ENCODE measurements at places on chromosomes 2 and 18.
A peak's percentile ranks its signal among the peaks of the same experiment; 100 is the strongest.

- DNase-seq: no peak
These were observed 85.1 kb upstream of the TTC39C start for GRCh38 chr18:23929362-23929930.

DNA sequence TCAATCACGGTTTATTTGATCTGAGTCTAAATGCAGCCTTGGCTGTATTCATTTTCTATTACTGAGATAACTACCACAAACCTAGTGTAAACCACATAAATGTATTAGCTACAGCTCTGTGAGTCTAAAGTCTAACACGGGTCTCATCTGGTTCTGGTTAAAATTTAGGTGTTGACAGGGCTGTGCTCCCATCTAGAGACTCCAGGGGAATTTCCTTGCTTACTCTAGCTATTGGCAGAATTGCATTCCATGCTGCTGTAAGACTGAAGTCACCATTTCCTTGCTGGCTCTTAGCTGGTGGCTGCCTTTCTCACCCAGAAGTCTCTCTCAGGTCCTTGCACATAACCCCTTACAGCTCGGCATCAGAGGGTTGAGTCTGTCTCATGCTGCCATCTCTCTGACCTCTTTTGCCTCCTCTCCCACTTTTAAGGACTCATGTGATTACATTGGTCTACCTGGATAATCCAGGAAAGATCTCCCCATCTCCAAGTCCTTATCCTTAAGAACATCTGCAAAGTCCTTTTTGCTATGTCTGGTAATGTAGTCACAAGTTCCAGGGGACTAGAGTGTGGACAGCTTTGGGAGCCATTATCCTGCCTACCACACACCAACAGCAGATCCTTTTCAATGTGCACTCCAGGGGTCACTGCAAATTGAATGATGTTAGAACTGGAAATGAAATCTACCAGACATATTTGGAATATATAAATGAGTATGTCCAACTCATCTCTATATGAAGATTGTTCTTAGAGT lies 207.0 kb upstream of the AGAP1 start:
- no peak for DNase-seq

DNA sequence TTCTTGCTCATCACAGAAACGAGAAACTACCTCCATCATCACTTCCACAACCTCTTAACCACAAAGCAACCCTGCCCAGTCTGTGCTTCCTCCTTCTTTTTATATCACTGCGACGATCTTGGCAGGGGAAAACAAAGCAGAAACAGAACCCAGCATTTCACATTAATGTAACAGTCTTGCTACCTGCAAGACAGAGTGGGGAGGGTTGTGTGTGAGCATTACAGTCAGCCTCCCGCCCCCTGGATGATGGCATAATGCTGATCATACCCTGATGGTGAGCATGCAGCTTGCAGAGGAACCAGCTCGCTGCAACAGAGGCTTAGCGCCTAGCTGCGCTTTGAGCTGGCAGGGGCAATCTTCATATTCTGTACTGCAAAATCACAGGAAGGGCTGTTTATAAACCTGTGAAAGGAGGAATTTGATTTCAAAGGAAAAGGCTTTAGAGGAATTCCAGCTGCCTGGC lies 376.1 kb downstream of the IRS1 start:
- DNase-seq: no peak

DNA sequence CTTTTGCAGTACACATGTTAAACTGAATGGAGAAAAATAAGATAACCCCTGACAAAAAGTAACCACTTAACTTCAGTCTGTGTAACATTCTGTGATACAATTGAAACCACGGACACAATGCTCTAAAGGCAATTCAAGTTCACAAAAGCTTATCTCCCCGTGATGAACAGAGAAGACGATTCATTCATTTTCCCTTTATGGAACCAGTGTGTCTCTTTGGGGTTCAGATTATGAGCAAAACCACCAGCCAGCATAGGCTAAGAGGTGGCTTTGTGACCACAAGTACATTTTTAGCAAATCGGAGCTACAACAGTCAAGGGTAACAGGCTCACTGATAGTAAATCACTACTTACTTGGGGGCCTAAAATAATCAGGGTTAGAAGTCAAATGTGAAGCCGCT lies 120.6 kb upstream of the SMAD7 start:
- no peak for DNase-seq

DNA sequence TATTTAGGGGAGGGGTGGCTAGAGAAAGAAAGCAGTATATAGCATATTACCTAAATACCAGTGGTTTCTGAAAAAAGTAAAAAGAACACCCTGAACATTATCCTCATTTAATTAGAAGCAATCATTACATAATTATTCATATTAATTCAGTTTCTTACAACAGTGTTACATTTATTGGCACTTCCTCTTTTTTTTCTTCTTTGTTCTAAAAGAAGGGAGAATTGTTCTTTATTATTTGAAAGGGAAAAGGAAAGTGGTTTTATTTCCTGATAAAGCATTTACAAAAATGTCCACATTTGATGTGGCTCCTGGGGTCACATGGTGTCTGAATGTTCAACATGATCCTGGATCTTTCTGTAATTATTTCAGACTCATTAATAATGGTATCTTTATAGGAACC lies 254.9 kb upstream of the ZEB2 start:
- DNase-seq: no peak

- no peak for DNase-seq
These were observed 45.4 kb upstream of the KIF5C start for GRCh38 chr2:148829618-148830017.

DNA sequence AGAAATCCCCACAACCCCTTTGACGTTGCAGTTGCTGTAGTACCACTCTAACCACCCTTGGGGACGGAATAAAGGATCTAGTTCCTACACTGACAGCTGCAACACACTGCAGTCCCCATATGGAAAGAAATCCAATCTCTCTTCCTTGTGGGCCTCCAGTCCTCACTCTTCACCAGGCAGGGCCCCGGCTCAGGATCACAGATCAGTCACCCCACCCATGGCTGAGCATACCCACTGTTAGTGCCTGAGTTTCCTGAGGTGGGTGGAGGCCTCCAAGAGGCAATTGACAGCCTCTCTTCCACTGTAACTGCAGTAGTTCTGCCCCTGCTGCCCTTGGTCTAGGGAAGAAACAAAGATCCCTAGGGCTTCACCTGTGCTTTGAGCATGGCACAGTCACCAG lies 670.0 kb upstream of the CDH2 start:
- no peak for DNase-seq

DNA sequence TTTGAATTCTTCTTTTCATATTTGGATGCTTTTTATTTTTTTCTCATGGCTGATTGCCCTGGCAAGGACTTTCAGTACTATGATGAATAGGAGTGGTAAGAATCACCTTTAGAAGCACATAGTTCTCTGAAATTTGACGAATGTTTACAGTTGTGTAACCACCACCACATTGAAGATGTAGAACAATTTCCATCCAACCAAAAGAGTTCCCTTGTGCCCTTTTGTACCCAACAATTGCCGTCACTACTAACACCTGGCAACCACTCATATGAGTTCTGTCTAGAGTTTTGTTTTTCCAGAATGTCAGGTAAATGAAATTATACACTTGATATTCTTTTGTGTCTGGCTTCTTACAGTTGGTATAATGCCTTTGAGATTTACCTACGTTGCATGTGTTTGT lies 28.7 kb upstream of the SLC16A14 start:
- no peak for DNase-seq

DNA sequence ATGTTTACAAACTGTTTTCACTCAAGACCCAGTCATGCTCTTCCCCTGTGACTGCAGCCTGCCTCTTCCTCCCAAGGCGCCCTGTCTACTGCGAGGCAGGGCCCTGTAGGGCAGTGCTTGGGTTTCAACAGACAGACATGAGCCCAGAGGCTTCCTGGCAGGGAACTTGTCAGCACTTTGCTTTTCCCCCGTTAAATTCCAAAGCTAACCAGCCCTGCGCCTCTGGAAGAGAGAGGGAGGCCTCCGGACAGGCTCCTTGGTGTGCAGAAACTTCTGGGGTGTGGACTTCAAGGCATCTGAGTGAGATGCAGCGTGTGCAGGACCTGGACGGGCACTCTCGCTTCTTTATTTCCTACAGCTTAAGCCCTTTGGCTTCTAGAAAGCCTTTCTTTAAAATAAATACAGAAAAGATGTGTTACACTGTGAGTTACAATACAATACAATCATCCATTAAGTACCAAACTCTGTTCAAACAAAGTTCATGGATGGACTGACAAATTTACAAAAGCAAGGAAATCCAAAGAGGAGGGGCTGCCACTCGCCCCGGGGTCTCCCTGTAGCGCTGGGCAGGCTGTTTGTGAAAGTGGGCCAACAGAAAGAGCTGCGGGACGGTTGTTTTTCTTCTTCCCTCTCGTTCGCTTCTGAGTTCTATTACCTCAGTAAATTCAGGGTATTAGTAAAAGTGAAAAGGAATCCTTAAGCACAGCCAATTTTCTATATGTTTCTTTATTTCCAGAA lies 8.8 kb upstream of the ZNF516 start:
- DNase-seq: no peak

- DNase-seq: peak; percentile 4
These were observed 39.3 kb upstream of the NARS1 start for GRCh38 chr18:57660961-57661360.

GRCh38 chr2:185668710-185669109 lies 69.9 kb upstream of the FSIP2 start:
- DNase-seq: no peak

- no peak for DNase-seq
These were observed 190.7 kb downstream of the WDR7 start for GRCh38 chr18:56841836-56842235.

DNA sequence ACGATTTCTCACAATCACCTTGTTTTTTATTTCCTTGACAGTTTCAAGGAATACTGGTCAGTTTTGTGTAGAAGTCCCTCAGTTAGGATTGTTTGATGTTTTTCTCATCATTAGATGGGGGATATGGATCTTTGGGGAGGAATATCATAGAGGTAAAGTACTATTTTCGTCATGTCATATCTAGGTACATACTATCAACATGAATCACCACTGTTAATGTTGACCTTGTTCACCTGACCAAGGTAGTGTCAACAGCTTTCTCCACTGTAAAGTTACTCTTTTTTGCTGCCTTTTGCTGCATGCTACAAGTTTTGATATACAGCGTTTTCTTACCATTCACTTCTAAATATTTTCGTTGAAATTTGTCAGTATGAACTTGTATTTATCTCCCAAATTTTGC lies 32.7 kb downstream of the NLRC4 start:
- DNase-seq: no peak

- DNase-seq: no peak
These were observed 310.4 kb downstream of the LRRTM1 start for GRCh38 chr2:79994161-79994560.

DNA sequence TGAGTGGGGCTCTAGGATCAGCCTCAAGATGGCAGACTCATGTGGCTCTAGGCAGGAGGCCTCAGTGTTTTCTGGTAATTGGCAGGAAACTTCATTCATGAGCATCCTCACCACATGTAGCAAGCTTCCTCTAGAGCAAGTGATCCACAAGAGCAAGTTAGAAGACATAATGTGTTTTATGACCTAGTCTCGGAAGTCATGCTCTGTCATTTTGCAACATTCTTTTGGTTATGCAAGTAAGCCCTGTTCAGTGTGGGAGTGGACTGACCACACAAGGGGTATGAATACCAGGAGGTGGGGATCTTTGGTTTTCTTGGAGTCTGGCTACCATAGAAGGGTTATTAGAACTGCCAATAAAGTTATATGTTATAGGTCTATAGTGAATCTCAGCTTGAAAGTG lies 66.8 kb upstream of the STK39 start:
- DNase-seq: no peak

DNA sequence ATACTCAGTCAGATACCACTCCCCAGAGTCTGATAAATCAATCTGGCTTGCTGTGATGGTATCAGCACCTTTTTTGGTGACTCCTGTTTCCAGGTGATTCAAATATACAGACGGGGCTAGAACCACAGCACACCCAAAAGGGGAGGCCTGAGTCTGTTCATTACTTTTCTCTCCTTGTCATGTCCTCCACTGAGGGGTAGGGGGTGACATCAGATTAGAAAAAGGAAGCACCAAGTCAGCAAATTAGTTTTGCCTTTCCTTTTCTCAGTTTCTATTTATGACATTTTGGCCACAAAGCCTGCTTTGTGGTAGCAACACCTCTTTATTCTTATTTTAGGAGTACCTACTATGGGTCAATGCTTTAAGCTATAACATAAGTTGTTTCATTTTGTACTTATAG lies 127.4 kb downstream of the CCDC102B start:
- no peak for DNase-seq

DNA sequence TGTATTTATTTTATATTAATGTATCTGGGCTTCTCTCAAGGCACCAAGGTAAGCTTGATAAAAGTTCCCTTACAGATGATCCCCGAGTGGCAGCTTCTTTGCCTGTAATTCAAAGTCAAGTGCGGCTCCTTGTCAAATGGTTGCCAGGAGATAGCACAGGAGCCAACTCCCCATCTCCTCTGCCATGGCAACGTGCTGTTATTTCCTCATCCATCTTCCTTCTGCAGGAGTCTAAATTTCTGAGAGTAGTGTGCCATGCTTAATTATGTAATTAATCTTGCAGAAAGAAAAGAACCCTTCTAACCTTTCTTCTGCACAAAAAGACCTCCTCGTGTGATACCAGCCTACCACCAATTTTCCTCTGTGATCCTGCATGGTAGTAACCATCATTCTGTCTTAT lies 46.2 kb upstream of the ACMSD start:
- DNase-seq: no peak

DNA sequence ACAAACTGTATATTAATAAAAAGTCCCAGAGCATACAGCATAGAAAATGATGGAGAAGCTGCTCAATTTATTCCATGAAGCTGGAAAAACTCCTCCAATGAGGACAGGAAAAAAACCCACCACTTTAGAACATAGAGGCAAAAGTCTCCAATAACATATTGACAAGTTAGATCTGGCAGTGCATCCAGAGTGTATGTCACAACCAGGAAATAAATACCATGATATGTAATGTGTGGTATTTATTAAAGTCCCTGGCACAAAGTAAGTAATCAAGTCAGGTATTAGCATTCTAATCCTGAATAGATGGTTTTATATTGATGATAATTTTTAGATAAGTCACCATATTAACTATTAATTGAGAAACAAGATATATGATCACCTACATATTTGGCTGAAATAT lies 427.3 kb upstream of the HS6ST1 start:
- no peak for DNase-seq

GRCh38 chr2:168697668-168698121 lies 104.7 kb upstream of the NOSTRIN start:
- no peak for DNase-seq

DNA sequence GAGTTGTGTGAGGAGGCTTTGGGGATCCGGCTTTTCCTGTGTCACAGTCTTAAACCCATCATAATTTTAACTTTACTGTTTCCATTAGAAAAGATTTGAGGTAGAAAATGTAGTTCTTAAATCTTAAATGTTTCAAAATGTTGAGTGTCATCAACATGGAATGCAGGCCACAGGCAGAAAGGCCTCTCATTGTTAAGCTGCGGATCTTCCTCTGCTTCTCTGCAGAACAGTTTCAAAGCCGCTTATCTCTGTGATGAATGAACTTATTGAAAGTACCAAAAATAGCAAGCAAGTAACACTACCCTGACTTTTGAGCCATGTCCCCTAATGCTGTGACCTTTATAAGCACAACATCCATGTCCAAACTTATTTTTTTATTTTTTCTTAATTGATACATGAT lies 1645.8 kb downstream of the DPP10 start:
- DNase-seq: no peak

GRCh38 chr18:12296457-12296856 lies 11.6 kb upstream of the TUBB6 start:
- DNase-seq: no peak

GRCh38 chr18:23921716-23922285 lies 92.8 kb upstream of the TTC39C start:
- DNase-seq: no peak

Measured in amniotic stem cell (primary cell).